ENCODE measurements at places on chromosomes 2 and 18.
A peak's percentile ranks its signal among the peaks of the same experiment; 100 is the strongest.

- peaks cover 34% of the 10 kb centered on the region for H3K4me1 ChIP-seq
- H3K36me3 ChIP-seq: peaks cover 5% of the 10 kb centered on the region
- peak overlapping the region; percentile 92 for H3K27ac ChIP-seq
- DNase-seq: no peak
These were observed 583 bp downstream of the HIBCH start for GRCh38 chr2:190318931-190319554.

DNA sequence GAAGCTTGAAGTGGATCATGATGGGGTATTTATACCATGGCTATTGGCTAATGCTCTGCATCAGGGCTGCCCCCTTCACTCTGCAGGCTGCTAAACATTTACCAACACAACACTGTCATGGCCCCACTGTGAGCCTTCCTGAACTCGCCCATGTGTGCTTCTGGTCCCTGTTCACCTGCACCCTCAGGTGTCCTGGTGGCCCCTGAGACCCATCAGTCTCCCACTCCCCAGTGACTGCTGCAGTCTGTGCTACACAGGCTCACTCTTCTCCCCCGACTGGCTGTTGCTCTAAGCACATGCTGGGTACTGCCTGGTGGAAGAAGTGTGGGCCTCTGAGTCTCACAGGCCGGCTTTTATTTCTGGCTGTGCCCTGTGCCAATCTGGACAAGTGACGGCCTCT lies 183.0 kb upstream of the HS6ST1 start:
- peaks cover 5% of the 10 kb centered on the region for H3K4me1 ChIP-seq
- H3K36me3 ChIP-seq: no peaks in the 10 kb centered on the region
- no peak overlapping the region for H3K27ac ChIP-seq

GRCh38 chr2:136377423-136378382 lies 259.8 kb upstream of the CXCR4 start:
- peak overlapping the region; percentile 51 for H3K27ac ChIP-seq
- H3K4me3 ChIP-seq: no peak overlapping the region
- H3K4me1 ChIP-seq: peaks cover 38% of the 10 kb centered on the region
- no peaks in the 10 kb centered on the region for H3K36me3 ChIP-seq
- DNase-seq: no peak
- H3K27me3 ChIP-seq: no peaks in the 10 kb centered on the region

- H3K4me1 ChIP-seq: peaks cover 44% of the 10 kb centered on the region
- H3K27me3 ChIP-seq: no peaks in the 10 kb centered on the region
- peak overlapping the region; percentile 98 for H3K4me3 ChIP-seq
- peak overlapping the region; percentile 99 for H3K27ac ChIP-seq
- DNase-seq: no peak
These were observed 157 bp downstream of the PTGR3 start for GRCh38 chr18:75208836-75209128.

DNA sequence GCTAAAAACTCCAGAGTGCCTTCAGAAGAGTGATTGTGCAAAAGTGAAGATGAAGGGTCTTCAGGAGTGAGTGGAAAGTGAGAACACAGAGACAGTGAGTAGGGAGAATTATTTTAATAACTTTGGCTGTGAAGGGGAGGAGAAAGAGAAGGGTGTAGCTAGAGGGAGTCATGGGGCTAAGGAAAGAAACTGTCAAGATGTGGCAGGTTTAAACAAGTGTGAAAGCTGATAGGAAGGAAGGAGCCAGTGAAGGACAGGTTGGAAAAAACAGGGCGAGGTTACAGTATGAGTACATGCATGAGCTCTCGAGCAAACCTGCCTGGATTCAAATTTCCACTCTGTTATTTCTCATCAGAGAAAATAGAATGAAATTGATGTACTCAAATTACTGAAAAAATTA lies 17.8 kb downstream of the IL1F10 start:
- H3K27ac ChIP-seq: peak overlapping the region; percentile 56
- H3K36me3 ChIP-seq: peaks cover 8% of the 10 kb centered on the region
- peaks cover 3% of the 10 kb centered on the region for H3K4me1 ChIP-seq
- H3K27me3 ChIP-seq: peaks cover 36% of the 10 kb centered on the region
- no peak overlapping the region for H3K4me3 ChIP-seq

DNA sequence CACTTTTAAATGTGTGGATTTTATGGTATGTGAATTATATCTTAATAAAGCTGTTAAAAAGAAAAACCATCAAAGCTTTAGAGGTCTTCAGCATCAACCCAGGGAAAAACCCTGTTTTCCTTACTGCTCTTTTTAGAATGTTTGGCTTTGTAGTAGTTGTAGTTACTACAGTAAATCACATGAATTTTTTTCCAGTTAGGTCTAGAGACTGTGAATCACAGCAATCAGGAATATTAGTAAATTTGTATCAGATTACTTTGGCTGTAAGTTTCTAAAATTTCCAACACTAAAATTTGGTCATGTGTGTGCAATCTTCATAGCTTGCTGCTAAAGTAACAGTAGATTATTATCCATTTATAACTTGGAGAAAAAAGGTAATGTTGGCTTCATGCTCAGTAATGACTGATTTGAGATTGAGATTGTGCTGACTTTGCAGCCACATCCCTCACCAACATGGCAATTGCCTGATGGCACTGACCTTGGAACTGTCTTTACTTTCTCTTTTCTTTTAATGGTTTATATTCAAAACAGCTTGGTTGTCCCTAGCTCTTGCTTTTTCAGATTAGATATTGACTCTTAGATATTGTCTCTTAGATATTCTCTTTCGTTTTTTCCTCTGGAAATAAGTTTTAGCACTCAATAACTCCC lies 41.1 kb downstream of the LCLAT1 start:
- no peaks in the 10 kb centered on the region for H3K36me3 ChIP-seq
- H3K4me3 ChIP-seq: no peak overlapping the region
- peaks cover 24% of the 10 kb centered on the region for H3K4me1 ChIP-seq
- peak overlapping the region; percentile 56 for H3K27ac ChIP-seq
- no peaks in the 10 kb centered on the region for H3K27me3 ChIP-seq
- DNase-seq: no peak

Data from T-helper 17 cell (primary cell).